ENCODE measurements at places on chromosomes 5 and 9.

- DNase-seq, result no peak
Measured at GRCh38 chr9:131470581-131470991, 32.1 kb upstream of the POMT1 start.

DNA sequence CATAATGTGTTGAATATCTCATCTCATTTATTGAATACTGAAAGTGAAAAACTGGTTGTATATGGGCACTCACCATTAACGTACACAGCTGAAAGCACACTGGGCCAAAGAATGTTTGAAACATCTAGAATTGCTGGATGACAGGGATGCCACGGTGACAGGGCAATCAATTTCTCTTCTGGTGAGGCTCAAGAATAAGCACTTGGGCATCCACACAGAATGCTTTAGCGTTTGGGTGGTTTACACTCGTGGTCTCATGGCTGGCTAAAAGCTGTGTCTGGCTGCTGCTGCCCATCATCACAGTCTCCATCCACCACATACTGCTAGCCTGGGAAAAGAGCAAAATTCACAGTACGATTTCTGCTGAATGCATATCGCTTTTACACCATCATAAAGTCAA, 30.7 kb upstream of the IL31RA start:
- no peak for DNase-seq

- no peak for DNase-seq
Measured at GRCh38 chr5:79329453-79329852, 93.5 kb downstream of the JMY start.

- no peak for DNase-seq
Measured at GRCh38 chr5:63125862-63126261, 547.2 kb downstream of the LRRC70 start.

GRCh38 chr5:27062451-27062850, 24.1 kb upstream of the CDH9 start:
- no peak for DNase-seq

GRCh38 chr5:35651002-35651756, 33.5 kb downstream of the SPEF2 start:
- no peak for DNase-seq
